Nephron progenitor cell (in vitro differentiated cells): ENCODE measurements at places on chromosomes 4 and X.

- DNase-seq = peak; percentile 16
These were observed 307.4 kb downstream of the RAB28 start for GRCh38 chr4:13176741-13177142.

DNA sequence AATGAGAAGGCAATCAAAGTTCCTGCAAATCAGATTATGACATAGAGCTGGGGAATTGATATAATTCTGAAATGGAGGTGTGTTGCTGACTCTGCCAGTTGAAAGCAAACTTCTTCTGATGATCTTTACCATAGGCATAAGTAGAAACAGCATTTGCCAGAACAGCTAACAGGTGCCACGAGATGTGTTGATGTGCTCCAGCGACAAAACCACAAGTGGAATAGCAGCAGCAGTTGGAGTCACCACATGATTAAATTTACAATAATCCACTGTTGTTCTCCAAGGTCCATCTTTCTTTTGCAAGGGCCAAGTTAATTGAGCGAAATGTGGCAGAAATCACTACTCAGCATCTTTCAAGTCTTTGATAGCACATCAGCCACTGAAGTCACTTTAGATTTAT lies 3.7 kb upstream of the OSTC start:
- no peak for DNase-seq

DNA sequence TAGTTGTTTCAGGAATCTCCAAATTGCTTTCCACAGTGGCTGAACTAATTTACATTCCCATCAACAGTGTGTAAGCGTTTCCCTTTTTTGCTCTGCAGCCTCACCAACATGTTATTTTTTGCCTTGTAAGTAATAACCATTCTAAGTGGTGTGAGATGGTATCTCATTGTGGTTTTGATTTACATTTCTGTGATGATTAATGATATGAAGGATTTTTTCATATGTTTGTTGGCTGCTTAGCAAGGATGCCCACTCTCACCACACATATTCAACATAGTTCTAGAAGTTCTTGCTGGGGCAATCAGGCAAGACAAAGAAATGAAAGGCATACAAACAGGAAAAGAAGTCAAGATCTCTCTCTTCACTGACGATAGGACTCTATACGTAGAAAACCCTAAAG lies 472.4 kb downstream of the ZNF674 start:
- no peak for DNase-seq

DNA sequence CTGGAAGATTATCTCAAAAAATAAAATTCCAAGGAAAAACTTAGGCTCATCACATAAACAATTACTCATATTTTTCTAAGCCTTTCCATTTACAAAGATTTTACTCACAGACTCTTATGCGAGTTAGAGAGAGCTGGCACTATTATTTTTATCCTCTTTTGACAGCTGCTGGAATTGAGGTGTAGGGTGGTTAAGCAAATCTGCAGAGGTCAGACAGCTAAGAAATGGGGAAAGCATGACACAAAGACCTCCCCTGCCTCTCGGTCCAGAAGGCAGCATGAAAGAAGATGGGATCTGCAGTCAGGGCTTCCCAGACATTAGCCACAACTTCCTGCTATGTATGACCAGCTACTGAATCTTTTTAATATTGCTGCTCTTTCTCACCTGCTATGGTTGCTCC lies 89.9 kb upstream of the CPEB2 start:
- DNase-seq = no peak

DNA sequence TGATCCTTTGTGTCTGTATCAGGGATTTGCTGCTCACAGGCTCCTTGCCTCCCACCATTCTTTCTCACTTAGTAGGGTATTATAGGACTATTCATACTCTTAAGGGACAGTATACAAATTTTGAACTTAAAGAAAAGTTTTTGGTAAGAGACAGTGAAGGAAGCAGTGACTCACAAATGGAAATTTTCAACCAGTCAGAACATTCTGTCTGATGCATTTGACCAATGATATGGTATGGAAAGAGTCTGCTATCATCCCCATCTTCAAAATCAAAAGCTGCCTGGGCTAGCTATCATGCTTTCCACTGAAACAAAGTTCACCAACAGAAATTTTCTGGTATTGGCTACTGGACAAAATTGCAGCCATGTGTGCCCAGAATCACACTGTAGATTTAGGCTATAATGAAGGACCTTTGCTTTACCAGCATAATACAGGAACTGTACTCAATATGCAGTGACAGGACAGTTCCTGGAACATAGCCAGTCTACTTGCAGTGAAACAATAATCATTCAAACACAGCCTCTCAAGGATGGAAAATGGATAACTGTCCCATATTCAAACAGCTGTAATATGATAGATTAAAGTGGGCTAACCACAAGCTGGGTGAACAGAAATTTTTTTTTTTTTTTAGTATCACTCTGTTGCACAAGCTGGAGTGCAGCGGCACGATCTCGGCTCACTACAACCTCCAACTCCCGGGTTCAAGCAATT lies 109.0 kb upstream of the ACSL4 start:
- no peak for DNase-seq

DNA sequence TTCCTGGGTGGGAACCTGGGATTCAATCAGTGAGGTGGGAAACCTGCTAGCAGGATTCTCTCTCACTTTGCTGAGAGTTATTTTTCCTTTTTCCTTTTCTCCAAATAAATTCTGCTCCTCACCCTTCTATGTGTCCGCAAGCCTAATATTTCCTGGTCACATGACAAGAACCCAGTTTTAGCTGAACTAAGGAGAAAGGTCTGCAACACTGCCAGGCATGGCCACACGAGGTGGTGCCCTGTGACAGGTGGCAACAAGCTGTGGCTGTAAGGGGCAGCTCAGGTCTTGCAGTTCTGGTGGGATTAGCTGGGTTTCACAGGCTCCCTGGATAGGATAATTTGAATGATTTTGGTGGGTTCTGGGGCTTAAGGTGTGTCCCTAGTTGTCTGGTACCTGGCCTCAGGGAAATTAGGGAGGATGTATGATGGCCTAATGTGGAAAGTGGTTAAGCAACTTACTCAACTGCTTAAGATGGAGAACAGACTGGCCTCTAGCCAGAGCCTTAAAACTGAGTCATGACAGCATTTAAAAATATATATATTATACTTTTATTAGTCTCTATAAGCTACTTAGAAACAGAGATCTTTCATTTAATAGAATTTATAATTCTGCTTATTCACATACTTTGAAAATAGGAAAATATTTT lies 215.0 kb downstream of the IL15 start:
- DNase-seq = no peak

GRCh38 chr4:151671541-151672059 lies 89.2 kb downstream of the GATB start:
- peak; percentile 34 for DNase-seq

DNA sequence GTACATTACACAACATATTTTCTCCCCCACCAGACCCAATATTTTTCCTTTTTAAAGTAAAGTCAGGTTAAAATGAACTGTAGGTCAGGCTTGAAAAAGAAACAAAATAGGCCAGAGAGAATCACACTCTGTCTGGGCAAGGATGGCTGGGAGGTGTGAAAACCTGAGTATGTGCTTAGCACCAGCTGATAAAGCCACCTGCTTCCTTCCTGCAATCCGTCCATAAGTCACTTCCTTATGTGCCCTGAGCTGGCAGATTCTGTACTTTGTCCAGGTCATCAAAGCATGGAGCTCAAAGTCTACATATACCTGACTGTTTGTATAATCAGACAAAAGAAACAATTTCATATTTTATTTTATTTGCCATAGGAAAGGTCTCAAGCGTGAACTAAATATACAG lies 37.7 kb downstream of the ANTXR2 start:
- no peak for DNase-seq

- no peak for DNase-seq
These were observed 27.1 kb upstream of the IGFBP7 start for GRCh38 chr4:57137261-57137660.

DNA sequence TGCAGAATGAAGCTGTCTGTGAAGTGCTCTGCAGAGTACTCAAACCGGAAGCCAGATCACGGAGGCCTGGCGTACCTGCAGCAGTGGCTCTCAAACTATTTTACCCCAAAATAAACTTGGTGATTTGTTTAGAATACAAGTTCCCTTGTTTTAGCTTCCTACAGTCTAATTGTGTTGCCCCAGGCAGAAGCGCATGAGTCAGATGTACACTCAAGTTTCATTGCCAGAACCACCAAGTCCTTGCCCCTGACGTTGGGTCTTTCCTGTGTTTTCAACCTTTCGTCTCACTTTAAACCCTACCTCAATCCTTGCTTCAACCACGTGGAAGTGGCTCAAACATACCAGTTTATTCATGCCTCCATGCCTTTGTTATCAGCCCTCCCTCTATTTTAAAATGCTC lies 66.2 kb upstream of the SLC7A11 start:
- no peak for DNase-seq

DNA sequence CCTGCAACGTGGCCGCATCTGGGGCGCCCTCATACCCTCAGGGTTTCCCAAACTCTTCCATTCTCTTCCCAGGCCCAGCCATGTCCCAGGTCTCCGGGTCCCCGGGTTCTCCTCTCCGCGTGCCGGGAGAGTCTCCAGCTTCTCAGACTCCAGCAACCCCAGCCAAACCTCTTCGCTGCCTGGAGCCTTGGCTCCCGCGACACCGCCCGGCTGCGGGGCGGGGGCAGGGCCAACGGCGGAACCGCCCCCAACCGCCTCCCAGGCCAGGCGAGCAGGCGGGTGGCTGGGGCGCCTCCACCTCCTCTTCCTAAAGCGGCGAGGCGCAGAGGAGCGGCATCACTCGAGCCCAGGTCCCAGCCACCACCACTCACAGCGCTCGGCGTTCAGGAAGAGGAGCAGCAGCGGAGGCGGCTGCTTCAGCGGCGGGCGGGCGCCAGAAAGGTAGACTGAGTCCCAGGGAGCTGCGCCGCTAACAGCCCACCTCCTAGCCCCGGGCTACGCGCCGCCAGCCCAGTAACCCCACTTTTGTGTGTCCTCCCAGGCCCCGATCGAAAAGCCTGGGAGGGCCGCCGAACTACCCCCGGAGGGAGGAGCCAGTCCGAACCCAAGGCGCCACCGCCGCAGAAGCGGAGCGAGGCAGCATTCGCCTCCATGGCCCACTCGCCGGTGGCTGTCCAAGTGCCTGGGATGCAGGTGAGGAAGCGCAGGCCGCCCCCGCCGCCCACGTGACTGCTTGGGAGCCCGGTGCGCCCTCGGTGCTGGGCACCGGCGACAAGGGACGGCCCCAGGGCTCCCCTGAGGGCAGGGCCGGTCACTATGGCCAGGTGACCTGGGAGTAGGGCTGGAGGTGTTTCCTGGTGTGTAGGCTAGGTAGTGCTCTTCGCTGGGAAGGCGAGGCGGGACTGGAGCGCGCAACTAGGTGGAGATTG lies at the start of gene STK26:
STK26 (plus strand) TSS at position 336 of the 929 bp plus-strand sequence; CDS start at position 652, 316 bp downstream.
- DNase-seq = peak; percentile 85

DNA sequence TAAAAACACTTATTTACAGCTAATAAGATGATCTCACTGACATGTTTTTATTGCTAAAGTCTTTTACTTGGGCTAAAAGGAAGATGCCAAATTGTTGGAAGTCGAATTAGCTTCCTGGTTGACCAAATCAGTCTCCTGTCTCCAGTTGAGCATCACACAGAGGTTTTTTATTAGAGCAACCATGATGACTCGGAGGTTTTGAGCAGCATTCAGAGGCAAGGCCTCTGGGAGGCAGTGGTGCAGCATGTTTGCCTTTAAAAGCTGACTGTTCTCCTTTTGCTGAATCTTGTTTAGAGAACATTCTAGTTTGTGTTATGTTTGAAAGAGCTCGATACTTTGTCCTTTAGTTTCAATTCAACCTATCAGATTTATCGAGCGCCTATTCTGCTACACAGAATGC lies 2.1 kb downstream of the UCHL1 start:
- DNase-seq = peak; percentile 19

- DNase-seq = no peak
These were observed 1.9 kb upstream of the WAS start for GRCh38 chrX:48681539-48682183.

- DNase-seq = no peak
These were observed 78.2 kb downstream of the GLRA2 start for GRCh38 chrX:14607446-14607985.

- DNase-seq = no peak
These were observed 65.2 kb downstream of the SERPINA7 start for GRCh38 chrX:105973387-105973739.

DNA sequence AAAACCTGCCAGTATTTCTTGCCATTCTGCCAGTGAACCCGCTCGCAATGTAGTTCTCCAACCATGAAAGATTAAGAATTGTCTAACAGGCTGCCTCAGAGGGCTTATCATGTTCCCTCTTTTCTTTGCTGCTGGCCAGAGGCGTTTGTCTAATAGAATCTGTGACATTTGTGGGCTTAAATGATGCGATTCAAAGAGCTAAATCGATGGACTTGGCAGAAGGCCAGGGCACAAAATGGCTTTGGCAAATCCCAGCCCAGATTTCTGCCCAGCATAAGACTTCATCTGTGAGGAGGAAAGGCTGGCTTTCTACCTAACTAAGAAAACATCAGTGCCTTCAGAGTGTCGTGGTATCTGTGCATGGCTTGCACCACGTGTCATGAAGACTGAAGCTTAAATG lies 79.9 kb downstream of the TRPC5OS start:
- DNase-seq = no peak

- no peak for DNase-seq
These were observed 46.1 kb downstream of the CCDC158 start for GRCh38 chr4:76374798-76375197.

DNA sequence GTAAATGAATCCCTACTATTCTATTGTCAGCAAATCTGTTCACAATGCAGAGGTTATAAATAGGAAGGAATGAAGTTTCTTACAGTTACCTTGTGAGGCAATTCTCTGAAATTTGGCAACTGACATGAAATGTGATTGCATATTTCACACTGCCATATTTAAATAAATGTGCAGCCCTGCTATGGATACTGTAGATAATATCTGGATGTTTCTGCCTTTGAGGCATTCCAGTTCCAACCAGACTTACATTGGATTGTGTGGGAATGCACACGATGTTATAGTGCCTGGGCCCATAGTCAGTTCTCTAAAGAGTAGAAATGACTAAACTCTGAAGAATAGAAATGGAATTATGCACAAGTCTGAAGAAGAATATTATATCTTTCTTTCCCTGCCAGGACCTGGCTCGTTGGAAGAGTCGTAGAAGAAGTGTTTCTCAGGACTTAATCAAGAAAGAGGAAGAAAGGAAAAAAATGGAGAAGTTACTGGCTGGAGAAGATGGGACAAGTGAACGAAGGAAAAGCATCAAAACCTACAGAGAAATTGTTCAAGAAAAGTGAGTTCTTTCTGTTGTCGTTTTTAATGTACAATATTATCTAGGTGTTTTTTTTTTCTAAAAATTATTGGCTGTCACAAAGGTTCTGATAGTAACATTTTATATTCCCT lies 102.7 kb downstream of the PHOX2B start:
- DNase-seq = no peak

GRCh38 chr4:139745111-139745639 lies 79.6 kb downstream of the MGST2 start:
- no peak for DNase-seq

- DNase-seq = no peak
These were observed 361.9 kb downstream of the PCDH19 start for GRCh38 chrX:100048156-100048555.
